CD4-positive, alpha-beta T cell treated with Interleukin-15 for 4 hours (primary cell): ENCODE measurements at places on chromosomes 16 and 17.

DNA sequence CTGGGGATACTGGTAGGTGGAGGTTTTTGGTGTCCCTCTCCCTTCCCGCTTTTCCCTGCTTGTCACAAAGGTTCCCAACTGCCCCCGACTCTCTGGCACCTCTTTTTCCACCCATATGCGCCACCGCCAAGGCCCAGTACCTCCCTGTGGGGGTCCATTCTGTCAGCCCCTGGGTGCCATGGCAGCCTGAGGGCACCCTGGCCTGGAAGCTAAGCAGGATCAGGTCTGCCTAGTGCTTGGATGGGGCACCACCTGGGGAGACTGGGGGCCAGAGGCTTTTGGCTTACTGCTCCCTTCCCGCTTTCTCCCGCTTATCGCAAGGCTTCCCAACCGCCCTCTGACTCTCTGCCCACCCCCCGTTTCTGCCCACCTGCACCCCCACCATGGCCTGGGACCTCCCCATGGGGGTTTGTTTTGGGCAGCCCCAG lies 2286.4 kb downstream of the TP53TG3F start:
- DNase-seq: no peak

DNA sequence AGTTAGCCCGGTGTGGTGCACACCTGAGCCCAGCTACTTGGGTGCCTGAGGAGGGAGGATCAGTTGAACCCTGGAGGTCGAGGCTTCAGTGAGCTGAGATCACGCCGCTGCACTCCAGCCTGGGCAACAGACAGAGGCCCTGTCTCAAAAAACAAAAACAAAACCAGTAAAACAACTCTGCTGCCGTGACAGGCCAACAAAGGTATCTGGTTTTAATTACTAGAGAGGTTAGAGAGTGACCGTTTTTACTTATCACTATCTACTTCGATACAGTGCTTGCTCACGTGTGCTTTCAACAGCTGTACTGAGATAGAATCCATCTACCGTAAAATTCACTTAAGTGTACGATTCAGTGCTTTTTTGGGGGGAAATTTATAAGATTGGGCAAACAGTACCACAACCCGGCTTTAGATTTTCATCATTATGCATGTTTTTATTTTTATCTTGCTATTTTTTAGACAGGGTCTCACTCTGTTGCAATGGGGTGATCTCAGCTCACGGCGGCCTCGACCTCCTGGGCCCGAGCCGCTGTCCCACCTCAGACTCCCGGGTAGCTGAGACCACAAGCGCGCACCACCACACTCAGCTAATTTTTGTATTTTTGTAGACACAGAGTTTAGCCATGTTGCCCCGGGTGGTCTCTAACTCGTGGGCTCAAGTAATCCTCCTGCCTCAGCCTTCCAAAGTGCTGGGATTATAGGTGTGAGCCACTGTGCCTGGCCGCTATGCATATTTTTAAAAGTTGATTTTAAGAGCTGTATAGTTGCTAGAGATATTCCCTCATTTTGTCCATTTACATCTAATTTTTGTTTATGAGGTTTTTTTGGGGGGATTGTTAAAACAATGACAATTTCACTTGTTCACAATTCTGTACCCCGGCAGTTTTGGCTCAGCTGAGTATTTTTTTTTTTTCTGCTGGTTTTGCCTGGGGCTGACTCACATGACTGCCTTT lies 30.9 kb downstream of the SERPINF1 start:
- DNase-seq: no peak

- DNase-seq: no peak
These were observed 25.9 kb upstream of the EFCAB13 start for GRCh38 chr17:47297661-47298400.

DNA sequence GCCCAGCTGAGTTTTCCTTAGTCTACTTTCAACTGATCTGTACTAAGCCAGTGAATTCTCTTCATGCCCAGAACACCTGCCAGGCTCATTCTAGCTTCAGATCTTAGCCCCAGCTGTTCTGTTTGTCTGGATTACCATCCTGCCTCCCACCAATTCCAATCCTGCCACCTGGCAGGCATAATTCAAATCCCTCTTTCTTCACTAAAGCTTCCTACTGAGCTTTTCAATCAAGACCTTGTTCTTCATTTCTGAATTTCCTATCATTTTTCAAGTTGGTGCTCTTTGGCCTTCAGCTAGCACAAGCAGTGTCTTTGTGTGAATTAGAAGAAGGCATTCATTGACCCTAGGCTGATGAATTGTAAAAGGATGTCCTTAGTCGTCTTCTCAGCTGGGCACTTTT lies 357.6 kb downstream of the UTP18 start:
- no peak for DNase-seq

DNA sequence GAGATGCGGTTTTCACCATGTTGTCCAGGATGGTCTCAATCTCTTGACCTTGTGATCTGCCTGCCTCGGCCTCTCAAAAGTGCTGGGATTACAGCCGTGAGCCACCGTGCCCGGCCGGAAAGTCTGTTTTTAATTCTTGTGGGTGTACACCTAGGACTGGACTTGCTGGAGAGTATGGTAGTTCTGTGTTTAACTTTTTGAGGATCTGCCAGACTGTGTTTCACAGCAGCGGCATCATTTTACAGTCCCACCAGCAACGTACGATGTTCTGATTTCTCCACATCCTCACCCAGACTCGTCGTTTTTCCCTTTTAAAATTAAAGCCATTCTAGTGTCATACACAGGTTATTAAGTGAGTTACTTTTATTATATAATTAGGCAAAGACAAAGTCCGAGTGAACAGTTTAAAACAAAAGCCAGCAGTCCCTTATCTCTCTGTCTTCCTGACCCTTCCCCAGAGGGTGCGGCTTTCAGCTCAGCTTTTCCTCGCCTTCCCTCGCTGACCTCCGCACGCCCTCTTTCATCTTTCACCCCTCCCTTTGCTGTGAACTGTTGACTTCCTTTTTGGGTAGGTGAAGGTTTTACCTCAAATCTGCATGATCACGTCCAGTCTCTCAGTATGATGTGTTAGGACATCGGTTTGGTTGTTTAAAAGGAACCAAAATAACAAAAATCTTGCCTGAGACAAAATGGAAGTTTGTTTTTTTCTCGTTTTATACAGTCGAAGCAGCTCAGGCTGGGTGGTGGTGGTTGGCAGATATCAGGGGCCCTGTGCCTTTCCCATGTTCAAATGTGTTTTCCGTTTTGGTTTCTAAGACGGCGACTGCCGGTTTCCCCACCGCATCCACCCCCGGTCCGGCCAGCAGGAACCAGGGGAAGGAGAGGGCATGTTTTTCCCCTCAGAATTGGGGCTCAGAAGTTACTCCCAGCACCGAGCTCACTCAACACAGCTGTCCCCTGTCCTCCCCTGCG lies 18.0 kb downstream of the FAM234A start:
- DNase-seq: peak; percentile 23

GRCh38 chr17:8128125-8128784 lies 4.3 kb upstream of the HES7 start:
- no peak for DNase-seq

GRCh38 chr17:73533127-73533526 lies 111.1 kb downstream of the SDK2 start:
- no peak for DNase-seq

GRCh38 chr16:78122774-78123315 lies 23.4 kb downstream of the WWOX start:
- peak; percentile 50 for DNase-seq

- no peak for DNase-seq
These were observed 590 bp upstream of the CD79B start for GRCh38 chr17:63932721-63933120.

GRCh38 chr16:476039-476438 lies 50.6 kb downstream of the RAB11FIP3 start:
- DNase-seq: no peak

- DNase-seq: no peak
These were observed 38.3 kb downstream of the TBX4 start for GRCh38 chr17:61490540-61490975.

DNA sequence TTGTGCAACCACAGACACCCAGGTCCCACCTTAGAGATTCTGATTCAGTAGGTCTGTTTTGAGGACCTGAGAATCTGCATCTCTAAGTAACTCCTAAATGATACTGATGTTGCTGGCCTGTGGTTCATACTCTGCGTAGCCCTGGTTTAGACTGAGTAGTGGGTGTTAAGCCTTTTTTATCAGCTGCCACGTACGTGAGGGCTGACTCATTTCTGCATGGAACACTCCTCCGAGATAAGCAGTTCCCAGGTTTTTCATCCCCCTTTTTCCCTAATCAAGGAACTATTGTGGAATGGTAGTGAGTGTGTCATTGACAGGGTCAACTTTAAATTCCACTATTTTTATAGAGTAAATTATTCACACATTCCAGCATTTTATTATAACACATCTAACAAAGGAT lies 26.1 kb downstream of the CDRT4 start:
- DNase-seq: no peak

GRCh38 chr17:16943541-16944333 lies 28.2 kb downstream of the TNFRSF13B start:
- no peak for DNase-seq

- no peak for DNase-seq
These were observed 55.2 kb downstream of the PRMT7 start for GRCh38 chr16:68366062-68366461.

GRCh38 chr17:50203086-50203485 lies 1.7 kb upstream of the COL1A1 start:
- no peak for DNase-seq

- no peak for DNase-seq
These were observed 350.6 kb downstream of the CDH11 start for GRCh38 chr16:64771273-64771672.

DNA sequence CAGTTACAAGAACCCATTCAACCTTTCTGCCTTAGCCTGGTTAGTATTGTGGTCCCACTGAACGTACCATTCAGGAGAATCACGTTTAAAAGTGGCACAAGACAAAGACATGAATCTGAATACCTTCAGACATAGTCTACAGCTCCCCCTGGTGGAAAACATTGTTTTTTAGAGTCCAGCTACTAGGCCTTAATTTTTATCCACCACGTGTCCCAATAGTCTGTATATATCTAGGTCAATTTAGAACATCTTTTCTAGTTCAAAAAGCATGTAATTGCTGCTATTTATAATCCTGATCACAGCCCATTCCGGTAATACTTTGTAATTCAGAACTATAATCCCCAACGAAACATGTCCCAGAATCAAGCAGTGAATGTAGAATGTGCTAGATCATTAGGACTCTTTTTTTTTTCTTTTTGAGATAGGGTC lies 13.7 kb upstream of the GUCY2D start:
- peak; percentile 90 for DNase-seq

GRCh38 chr17:82327289-82327688 lies 6.3 kb downstream of the SECTM1 start:
- DNase-seq: no peak

DNA sequence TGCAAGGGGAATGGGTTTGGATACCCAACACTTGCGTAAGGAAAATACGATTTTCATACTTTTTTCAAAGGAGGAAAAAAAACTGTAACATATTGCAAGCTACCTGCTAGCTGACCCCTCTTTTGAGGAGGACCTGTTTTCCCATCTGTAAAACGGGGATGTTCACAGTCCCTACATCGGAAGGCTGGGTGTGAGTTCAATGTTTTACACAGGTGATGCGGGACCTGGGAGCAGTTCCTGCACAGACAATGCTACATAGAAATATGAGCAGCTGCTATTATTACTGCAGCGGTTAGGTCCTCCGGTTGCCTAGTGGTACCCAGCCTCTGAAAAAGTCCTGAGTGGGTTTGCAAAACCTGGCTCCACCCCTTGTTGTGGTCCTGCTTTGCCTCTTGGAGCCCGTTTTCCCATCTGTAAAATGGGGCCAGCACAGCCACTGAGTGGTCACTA lies 3.5 kb downstream of the SOCS1 start:
- no peak for DNase-seq

- DNase-seq: no peak
These were observed 656 bp upstream of the GEMIN4 start for GRCh38 chr17:752620-753219.

DNA sequence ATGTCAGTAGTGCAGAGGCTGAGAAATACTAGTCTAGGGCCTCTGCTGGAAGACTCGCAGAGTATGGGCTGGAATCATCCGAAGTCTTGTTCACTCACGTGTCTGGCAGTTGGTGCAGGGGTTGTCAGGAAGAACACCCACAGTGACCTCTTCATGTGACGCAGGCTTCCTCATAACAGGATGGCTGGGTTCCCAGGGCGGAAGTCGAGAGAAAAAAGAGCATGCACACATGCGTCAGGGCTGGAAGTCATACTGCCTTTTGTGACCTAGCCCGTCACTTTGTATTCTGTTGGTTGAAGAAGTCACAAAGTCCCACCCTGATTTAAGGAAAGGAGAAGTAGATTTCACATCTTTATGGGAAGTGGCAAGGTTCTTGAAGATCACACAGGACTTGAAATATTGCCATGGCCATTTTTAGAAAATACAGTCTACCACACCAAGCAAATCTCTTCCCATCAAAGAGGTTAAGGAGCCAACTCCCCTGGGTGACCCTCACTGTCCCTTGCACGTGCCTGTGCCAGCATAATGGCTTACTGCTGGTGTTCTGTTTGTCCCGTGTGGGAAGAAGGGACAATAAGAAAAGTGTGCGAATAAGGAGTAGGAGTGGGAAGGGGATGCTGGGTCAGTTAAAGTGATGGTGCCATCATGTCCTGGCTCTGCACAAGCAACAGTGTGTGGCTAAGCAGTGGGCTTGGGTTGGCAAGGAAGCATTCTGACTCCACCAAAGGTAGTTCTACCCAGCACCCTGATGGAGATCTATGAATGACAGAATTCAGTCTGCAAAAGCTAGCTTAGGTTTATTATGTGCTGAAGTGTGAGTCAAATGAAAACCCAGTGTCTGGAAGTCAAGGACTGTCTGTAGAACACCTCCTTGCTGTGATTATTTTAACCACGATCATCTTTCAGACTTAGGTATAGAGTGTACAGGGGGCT lies 28.1 kb downstream of the HEATR3 start:
- peak; percentile 10 for DNase-seq

- DNase-seq: no peak
These were observed 392.9 kb downstream of the SLC39A11 start for GRCh38 chr17:72699545-72699944.

- no peak for DNase-seq
These were observed 19.6 kb upstream of the RIPOR1 start for GRCh38 chr16:67509016-67509415.

- DNase-seq: no peak
These were observed 127.9 kb upstream of the CDH11 start for GRCh38 chr16:65249768-65250167.

GRCh38 chr16:16027728-16028310 lies 78.4 kb downstream of the ABCC1 start:
- DNase-seq: no peak

DNA sequence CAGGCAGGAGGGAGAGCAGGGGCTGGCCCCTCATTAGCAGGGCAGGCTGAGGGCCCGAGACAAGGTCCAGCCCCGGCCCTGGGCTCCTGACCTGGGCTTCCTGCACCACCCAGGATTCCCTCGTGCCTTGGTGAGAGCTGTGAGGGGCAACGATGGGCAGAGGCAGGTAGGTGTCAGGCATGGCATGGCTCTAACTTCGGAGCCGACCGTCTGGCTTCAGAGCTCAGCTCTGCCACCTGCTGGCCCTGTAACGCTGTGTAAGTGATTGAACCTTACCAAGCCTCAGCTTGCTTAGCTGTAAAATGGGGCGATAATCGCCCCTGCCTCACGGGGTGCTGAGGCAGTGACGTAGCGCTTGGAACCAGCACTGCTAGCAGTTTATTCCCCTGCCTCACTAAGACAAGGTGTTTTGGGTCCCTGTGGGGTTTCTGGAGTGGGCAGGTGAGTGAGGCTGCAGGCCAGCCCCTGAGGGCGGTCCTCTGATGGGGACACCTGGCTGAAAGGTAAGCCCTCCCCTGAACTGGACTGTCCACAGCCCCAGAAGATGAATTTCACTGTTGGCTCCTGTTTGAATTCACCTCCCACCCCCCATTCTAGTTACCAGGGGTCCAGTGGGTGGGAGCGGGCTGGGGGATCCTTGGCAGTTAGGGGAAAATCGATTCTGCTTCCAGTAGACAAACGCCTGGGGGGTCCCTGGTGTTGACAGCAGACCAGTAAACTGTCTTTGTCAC lies 184.8 kb upstream of the GSE1 start:
- DNase-seq: peak; percentile 47

GRCh38 chr16:84883301-84883700 lies 63.5 kb downstream of the CRISPLD2 start:
- DNase-seq: no peak
